Hematopoietic multipotent progenitor cell treated with erythropoietin and hydrocortisone succinate and interleukin-3 and kit ligand, for 6 days (in vitro differentiated cells): ENCODE measurements at places on chromosomes 4 and X.

- no peak for DNase-seq
Observed at GRCh38 chr4:82753725-82754410, 44.7 kb downstream of the SCD5 start.

GRCh38 chr4:53674903-53675302 lies 83.6 kb upstream of the LNX1 start:
- no peak for DNase-seq

DNA sequence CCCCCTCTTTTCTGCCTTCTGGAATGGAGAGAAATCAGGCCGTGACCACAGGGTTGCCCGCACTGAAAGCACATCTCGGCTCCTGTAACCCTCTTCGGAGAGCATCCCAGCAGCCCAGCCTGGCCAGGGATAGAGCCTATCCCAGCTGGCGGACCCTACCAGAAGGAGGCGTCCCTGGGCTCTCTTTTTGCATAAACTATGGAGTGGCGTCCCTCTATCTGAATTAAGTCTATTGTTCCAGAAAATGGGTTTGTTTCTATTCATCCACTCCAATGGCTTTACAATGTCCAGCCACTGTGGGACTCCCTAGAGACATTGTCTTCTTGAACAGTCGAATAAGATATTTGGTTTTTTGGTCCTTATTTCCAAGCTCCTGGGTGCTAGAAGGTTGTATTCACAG lies 689 bp upstream of the NHSL2 start:
- no peak for DNase-seq

DNA sequence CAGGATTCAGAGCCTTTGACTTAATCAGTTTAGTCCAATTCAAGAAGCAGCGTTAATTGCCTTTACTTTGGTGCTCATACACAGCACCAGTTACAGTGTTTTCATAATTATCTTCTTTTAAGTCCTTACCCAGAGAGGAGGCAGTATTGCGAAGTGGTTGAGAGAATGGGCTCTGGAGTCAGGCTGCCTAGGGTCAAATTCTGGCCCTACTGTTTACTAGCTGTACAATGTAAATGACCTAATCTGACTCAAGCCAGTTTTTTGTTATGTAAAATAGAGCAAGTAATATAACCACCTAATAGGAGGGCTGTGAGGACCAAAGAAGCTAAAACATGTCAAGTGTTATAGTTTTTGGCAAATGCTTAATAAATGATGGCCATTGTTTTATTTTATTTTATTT lies 27.6 kb downstream of the WDR44 start:
- no peak for DNase-seq

DNA sequence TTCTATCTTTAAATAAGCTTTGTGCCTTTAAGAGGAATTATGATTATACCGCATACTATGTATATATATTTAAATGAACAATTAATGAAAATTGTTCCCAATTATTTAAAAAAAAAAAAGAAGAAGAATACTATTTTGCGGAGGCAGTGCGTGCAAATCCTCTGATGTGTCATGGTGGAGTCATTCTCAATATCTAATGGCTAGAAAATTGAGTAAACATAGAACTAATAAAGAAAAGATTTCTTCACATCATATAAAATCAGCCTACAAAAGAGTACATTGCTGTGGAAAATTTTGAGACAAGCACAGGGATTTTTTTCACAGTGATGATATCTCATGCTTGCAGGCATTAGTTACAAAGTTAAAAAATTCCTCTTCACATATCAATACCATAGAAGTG lies 2.6 kb upstream of the EREG start:
- peak; percentile 47 for DNase-seq
